SK-N-DZ (cell line): ENCODE measurements at places on chromosomes 6 and 20.

DNA sequence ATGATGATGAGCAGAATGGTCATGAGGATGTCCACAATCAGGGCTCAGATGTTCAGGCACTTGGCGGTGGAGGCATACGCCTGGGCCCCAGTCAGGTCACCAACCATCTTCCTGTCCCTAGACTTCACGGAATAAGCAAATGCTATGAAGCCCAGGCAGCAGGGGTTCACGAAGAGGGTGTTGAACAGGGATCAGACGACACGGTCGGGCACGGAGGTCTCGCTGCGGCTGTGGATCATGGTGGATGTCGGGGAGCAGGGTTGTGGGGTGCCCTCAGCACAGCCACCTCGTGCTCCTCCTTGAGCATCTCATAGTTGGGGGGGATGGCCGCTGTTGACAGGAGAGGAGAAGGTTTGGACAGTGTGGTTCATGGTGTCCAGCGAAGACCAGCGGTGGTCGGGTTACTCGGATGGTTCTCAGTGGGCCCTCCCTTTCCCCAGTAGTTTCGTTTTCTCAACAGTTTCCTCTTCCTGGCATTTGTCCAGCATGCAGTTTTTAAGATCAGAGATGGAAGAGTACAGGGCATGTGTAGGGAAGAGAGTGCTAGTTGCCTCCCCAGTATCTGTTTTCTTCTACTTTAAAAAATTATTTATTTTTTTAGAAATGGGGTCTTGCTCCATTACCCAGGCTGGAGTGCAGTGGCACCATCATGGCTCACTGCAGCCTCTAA lies 20.3 kb upstream of the SPDEF start:
- no peak for DNase-seq

GRCh38 chr6:105087571-105088211 lies 92.1 kb downstream of the POPDC3 start:
- DNase-seq = peak; percentile 69

- no peak for DNase-seq
Observed at GRCh38 chr20:24116611-24117010, 128.0 kb upstream of the GGTLC1 start.

DNA sequence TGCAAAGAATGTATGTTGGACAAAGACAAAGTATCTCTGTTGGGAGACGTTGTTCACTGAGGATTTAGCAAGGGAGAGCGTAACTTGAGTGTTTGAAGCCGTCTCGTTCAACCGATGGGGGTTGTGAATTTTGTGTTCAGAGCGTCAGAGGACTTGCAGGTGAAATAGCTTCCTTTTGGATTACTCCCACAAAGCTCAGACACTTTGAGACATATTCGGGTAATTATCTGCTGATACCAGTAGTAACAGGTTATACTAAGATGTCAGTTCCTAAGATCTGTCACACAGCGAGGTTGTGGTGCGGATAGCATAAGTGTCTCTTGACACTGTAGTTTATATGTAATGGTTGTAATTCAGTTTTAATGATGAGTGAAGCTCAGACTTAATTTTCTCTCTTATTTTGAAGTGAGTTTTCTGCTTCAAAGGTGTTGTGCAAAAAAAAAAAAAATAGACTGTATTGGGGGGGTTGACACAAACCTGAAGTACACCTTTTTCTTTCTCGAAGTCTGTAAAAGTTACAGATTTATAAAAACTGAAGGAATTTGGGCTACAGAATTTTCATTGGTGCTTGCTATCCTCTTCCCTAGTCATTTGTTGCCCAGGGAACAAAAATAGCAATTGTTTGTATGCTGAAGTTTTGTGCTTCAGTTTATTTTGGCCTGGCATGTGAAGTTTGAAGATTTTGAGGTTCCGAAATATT lies 1.7 kb downstream of the ASXL1 start:
- no peak for DNase-seq
